ENCODE measurements at places on chromosomes 3 and 15. TPM values are rescaled to one million over a fixed set of nuclear protein-coding genes. Genes with fewer than 3 reads are reported as not detected.
A peak's percentile ranks its signal among the peaks of the same experiment; 100 is the strongest.

KIF23 gene
- 60.5 TPM for total RNA-seq

SCG3 gene
- not detected for total RNA-seq

GOLGA8R gene
- total RNA-seq = 1.3 TPM

SCN5A gene
- total RNA-seq = 0.43 TPM

TLR9 gene
- total RNA-seq = not detected

ECE2 gene
- not detected for total RNA-seq

TM4SF4 gene
- total RNA-seq = not detected

CAND2 gene
- 6.1 TPM for total RNA-seq

DNA sequence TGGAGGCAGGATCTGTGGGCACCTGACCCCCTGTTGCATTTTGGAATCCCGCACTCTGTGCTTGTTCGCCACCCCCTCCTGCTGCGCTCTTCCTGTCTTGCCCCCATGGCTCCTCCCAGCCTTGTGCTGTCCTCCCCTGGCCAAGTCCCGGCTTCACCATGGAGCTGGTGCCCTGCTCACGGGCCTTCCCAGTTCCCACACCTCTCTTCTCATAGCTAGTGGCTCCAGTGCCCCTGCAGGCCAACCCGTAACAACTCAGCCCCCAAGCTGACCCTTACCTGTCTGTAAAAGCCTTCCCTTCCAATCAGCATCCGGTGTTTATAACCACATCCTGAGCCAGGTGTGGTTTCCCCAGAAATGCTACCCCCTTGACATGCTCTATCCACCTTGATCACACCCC is 407.7 kb upstream of the C2CD4B start:
- no peak for DNase-seq

DNA sequence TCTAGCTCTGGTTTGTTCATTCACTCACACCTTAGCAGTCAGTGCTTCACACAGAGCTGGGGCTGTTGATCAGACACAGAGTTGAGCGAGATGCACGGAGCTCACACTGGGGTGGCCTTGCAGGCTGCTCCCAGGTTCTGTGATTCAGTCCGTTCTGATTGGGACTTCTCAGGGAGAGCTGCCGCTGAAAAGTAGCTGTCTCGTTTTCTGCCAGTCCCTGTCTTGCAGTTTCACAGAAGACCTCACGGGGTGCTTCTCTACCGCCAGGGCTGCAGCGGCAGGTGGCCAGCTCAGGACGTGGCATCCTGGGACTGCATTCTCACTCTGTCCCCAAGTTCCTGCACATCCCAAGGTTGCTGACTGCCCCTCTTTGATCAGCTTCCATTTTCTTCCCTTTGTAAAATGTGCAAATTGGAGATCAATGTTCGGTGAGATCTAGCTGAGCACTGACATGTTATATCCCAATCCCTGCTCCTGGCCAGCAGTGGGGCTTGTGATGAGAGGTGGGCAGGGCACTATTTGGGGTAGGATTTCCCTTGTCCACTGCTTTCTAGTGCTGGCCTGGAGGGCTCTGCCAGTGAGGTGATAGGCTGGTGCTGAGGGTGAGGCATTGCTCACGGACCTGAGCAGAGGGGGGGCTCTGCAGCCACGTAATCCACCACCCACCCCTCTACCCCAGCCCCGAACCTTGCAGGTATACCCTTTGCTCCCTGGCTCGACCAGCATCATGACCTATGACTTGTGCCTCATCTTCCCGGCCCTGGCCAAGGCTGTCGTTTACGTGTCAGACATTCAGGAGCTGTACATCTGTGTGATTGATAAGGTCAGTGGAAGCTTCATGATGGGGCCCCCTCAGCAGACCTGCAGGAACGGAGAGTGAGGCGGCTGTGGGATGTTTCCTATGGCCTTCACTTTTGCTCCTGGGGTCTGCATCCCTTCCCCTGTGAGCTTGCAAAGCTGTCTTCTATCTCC is 5.3 kb upstream of the TXNRD3 start:
- no peak for DNase-seq

GRCh38 chr15:59751552-59752413 is 62.7 kb upstream of the BNIP2 start:
- DNase-seq = peak; percentile 3

- DNase-seq = no peak
Measured at GRCh38 chr15:100017140-100017539, 283.9 kb upstream of the LYSMD4 start.

- DNase-seq = no peak
Measured at GRCh38 chr15:49227602-49228001, 57.6 kb downstream of the GALK2 start.

DNA sequence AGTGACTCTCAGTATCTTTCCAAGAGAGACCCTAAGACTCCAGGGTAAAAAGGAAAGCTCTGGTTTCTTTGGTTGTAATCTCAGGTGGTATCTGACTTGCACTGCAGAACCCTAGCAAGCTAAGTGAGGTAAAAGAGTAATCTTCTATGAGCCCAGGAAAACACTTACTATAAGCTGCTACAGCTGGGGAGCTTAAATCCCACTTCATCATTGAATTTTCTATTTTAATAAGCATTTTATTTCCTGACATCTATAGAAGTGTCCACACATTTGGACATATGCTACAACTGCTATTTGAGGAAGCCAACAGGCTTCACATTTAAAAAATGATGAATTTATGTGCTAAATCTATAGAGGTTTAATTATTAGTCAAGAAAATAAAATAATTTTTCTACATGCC is 73.1 kb upstream of the GUCA1C start:
- DNase-seq = no peak

DNA sequence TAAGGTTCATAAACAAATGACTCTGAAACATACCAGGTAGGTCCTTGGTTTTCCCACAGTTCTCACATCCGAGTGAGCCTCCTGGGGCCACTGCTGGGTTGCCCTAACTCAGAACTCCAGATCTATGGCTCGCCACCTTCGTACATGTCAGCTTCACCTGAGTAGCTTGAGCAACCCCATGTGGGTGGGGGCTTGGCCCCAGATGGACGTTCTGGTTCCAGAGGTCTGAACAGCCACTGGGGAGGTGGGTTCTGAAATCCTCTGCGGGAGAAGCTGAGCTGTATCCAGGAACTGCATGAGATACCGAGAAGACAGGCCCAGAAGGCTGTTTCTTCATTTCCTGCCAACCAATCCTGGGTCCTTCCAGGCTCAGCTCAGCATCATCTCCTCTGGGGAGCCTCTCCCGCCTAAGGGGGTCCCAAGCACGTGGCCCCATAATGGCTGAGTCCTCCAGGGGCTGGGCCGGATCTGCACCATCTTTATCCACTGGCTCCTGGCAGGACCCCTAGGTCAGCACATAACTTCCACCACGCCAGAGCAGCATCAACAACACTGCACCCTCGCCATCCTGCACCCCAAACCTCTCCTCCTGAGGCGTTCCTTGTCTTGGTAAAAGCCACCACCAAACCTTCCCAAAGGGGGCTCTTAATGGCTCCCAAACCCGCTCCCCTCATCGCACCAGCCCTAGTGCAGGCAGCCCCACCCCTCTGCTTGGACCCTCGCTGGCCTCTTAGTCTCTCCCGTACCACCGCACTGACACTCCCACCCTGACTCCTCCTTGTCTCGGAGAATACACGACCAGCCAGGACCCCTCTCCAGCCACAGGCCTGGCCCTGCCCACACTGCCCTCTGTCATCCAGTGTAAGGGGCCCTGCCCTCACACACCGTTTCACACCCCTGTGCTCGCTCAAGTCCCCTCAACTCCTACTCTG is 39.8 kb downstream of the PCSK6 start:
- DNase-seq = no peak

- DNase-seq = no peak
Measured at GRCh38 chr15:31905054-31905453, 125.3 kb upstream of the CHRNA7 start.

GRCh38 chr3:124679048-124679638 is 51.1 kb upstream of the UMPS start:
- no peak for DNase-seq

GRCh38 chr3:73504239-73504638 is 120.5 kb downstream of the PDZRN3 start:
- DNase-seq = no peak

- DNase-seq = no peak
Measured at GRCh38 chr3:103752986-103753385, 1318.2 kb downstream of the ZPLD1 start.

DNA sequence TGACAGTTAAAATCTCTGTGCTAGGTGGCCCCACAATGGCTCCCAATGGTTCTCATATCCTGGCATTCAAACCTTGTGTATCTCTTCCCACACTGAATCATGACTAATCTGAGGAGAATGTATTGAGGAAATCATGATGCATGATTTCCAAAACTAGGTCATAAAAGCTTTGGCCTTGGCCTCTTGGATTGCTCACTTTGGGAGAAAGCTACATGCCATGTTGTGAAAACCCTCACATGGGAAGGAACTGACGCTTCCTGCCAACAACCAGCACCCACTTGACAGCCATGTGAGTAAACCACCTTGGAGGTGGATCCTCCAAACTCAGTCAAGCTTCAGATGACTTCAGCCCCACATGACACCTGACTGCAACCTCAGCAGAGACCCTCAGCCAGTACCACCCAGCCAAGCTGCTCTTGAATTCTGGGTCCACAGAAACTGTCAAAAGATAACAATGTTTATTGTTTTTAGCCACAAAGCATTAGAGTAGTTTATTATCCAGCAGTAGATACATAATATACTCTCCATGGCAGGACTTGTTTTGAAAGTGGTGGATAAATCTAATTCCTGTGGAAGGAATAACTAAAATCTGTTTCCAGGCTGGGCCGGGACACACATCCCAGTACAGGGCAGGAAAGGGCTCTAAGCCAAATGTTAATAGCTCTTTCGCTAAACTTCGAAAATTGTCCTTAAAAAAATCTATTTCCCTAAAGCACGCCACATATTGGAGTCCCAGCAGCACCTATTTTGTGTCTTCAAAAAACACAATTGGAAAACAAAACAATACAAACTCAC is 1.0 kb upstream of the ZNF620 start:
- peak; percentile 99 for DNase-seq

GRCh38 chr3:105862217-105862616 is 6.6 kb downstream of the CBLB start:
- DNase-seq = no peak

DNA sequence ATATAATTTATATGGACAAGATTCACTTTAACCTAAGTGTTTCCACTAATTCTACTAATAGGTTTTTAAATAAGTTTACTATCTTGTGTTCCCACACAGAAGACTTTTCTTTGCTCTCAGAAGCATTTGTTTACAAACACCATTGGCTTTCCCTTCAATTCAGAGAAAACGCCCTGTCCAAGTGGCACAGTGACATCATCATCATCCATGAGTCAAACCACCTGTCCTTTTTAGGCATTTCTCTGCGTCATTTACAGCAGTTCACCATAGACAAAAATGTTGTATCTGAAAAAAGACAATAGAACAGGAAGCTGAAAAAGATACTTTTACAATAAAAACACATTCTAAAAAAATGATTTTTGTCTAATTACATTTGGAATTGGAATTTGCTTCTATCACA is 9.3 kb upstream of the BCL2L10 start:
- DNase-seq = peak; percentile 79

- DNase-seq = no peak
Measured at GRCh38 chr15:36988947-36989346, 111.4 kb downstream of the MEIS2 start.

DNA sequence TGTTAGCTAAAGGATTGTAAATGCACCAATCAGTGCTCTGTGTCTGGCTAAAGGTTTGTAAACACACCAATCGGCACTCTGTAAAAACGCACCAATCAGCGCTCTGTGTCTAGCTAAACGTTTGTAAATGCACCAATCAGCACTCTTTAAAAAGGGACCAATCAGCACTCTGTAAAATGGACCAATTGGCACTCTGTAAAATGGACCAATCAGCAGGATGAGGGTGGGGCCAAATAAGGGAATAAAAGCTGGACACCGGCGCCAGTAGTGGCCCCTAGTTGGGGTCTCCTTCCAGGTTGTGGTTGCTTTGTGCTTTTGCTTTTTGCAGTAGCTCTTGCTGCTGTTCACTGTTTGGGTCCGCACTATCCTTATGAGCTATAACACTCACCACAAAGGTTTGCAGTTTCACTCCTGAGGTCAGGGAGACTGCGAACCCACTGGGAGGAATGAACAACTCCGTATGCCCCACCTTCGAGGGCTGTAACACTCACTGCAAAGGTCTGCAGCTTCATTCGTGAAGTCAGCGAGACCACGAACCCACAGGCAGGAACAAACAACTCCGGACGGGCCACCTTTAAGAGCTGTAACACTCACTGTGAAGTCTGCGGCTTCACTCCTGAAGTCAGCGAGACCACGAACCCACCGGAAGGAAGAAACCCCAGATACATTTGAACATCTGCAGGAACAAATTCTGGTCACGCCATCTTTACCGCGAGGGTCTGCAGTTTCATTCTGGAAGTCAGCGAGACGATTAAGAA is 1.1 kb upstream of the SUCLG2 start:
- no peak for DNase-seq

DNA sequence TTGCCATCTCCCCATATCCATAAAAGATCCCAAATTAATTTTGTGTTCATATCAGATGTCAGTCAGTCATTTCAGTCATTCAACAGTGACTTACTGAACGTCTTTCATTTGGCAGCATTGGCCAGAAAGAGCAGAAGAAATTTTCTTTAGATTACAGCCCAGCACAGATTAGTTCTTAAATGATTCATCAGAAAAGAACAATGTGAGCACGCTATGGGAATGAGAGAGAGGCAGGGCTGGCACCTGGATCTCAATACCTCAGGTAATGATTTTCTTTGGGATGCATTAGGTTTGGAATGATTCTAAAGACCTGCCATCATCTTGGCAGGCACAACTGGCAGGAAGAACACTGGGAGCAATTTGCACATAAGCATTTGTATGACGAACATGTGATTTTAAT is 41.6 kb downstream of the FBN1 start:
- DNase-seq = no peak

DNA sequence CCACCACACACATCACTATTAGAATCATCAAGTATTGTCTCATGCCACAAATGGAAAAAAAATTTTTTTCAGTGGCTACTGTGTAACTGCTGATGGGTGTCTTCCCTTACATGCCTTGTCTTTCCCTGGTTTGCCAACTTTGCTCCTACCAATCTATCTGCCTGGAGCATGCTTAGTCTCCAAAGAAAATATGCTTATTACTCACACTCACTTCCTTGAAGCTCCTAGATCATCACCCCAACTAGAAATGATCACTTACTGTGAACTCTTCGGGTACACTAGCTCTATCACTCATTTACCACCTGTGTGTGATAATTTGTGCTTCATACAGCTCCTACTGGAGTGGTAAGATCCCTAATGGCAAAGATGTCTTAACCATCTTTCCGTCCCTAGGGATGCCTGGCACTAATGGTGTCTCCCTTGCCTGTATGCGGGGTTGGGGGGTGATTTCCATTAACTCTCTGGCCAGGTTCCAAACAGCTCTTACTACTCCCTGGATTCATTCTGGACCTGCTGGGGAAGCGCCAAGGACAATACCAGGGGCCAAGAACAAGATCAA is 799 bp downstream of the VPS33B start:
- DNase-seq = no peak

DNA sequence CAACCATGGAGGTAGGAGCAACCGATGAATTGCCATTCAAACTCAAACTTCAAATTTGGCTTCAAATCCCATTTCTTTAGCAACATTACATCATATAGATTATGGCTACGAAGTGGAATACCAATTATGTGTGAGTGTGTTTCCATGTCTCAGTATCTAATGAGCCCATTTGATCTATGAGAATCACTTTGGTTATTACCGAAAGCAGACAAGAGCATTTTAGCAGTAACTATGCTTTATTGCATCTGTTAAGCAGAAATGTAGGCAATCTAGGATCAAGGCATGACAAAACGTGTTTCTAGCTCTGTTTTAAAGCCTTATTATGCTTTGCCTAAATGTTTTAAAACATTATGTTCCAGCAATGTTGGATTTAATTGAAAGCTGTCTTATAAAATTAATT is 581.9 kb upstream of the TGFBR2 start:
- DNase-seq = no peak

- no peak for DNase-seq
Measured at GRCh38 chr3:71815340-71816067, 30.6 kb upstream of the PROK2 start.
